CD4-positive, CD25-positive, alpha-beta regulatory T cell (primary cell): ENCODE measurements at places on chromosomes 4 and X. TPM values are rescaled to one million over a fixed set of nuclear protein-coding genes. Genes with fewer than 3 reads are reported as not detected.

- no peak overlapping the region for H3K4me3 ChIP-seq
- no peak for DNase-seq
- no peaks in the 10 kb centered on the region for H3K27me3 ChIP-seq
- H3K27ac ChIP-seq: no peak overlapping the region
Observed at GRCh38 chr4:116099596-116099995, 985.8 kb downstream of the TRAM1L1 start.

GRCh38 chrX:108020631-108021030 lies 24.2 kb upstream of the VSIG1 start:
- peaks cover 61% of the 10 kb centered on the region for H3K4me1 ChIP-seq
- no peaks in the 10 kb centered on the region for H3K36me3 ChIP-seq
- H3K4me3 ChIP-seq: peak overlapping the region; percentile 81
- peak; percentile 54 for DNase-seq

The NXF2B gene
- total RNA-seq: not detected

- H3K27me3 ChIP-seq: no peaks in the 10 kb centered on the region
- no peaks in the 10 kb centered on the region for H3K4me1 ChIP-seq
- H3K27ac ChIP-seq: no peak overlapping the region
- H3K36me3 ChIP-seq: no peaks in the 10 kb centered on the region
- DNase-seq: no peak
- H3K4me3 ChIP-seq: no peak overlapping the region
Observed at GRCh38 chr4:16707874-16708273, 190.6 kb downstream of the LDB2 start.

DNA sequence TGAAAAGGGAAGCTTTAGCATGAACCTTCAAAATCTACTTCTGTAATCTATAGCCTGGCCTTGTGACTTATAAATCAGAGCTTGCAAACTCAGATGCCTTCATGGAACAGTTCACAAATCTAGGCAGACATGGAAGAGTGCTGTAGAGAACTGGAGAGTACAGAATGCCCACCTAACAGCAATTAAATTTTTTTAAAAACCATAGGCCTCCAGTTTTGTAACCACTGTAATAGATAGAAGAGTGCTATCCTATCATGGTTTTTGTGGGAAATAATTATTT lies 10.4 kb downstream of the MTMR1 start:
- peaks cover 41% of the 10 kb centered on the region for H3K36me3 ChIP-seq
- H3K27me3 ChIP-seq: no peaks in the 10 kb centered on the region
- H3K4me3 ChIP-seq: no peak overlapping the region
- no peak for DNase-seq

The DCLK2 gene
- 0.12 TPM for total RNA-seq

GRCh38 chrX:94057385-94057784 lies 383.4 kb downstream of the FAM133A start:
- H3K27ac ChIP-seq: no peak overlapping the region
- DNase-seq: no peak
- H3K4me3 ChIP-seq: no peak overlapping the region
- no peaks in the 10 kb centered on the region for H3K36me3 ChIP-seq
- no peaks in the 10 kb centered on the region for H3K27me3 ChIP-seq

DNA sequence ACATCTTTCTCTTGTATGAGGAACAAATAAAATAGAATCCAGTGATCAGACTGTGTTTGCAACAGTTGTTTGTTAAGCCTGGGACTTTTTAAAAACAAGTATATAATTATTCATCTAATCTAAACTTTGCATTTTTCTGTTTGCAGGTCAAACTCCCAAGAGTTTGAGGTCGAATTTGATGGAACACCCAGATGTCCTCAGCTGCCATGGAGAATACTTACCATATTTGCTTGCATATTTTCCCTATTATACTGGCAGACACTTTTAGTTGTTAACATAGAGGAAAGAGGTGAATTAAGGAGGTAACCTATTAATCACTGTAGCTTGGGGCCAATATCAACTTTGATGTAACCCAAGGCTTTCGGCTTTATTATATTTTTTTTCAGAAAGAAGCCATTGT lies 401.5 kb upstream of the DIPK2B start:
- no peaks in the 10 kb centered on the region for H3K27me3 ChIP-seq
- no peak for DNase-seq
- no peaks in the 10 kb centered on the region for H3K36me3 ChIP-seq
- no peaks in the 10 kb centered on the region for H3K4me1 ChIP-seq
- H3K4me3 ChIP-seq: no peak overlapping the region

- peaks cover 2% of the 10 kb centered on the region for H3K27me3 ChIP-seq
- H3K4me3 ChIP-seq: no peak overlapping the region
- H3K27ac ChIP-seq: no peak overlapping the region
- DNase-seq: no peak
- no peaks in the 10 kb centered on the region for H3K4me1 ChIP-seq
- H3K36me3 ChIP-seq: no peaks in the 10 kb centered on the region
Observed at GRCh38 chr4:40881851-40882250, 132.1 kb downstream of the NSUN7 start.

The VCX3A gene
- not detected for total RNA-seq

GRCh38 chr4:48963042-48963679 lies 22.9 kb upstream of the CWH43 start:
- peaks cover 5% of the 10 kb centered on the region for H3K27me3 ChIP-seq
- H3K27ac ChIP-seq: no peak overlapping the region
- peak; percentile 62 for DNase-seq
- no peaks in the 10 kb centered on the region for H3K36me3 ChIP-seq
- no peaks in the 10 kb centered on the region for H3K4me1 ChIP-seq

- peaks cover 3% of the 10 kb centered on the region for H3K27me3 ChIP-seq
- no peak for DNase-seq
- no peaks in the 10 kb centered on the region for H3K36me3 ChIP-seq
- H3K4me1 ChIP-seq: no peaks in the 10 kb centered on the region
- no peak overlapping the region for H3K4me3 ChIP-seq
Observed at GRCh38 chr4:186030399-186030775, 38.6 kb upstream of the TLR3 start.

The RASSF6 gene
- not detected for total RNA-seq

GRCh38 chr4:47855350-47855749 lies 17.5 kb upstream of the CORIN start:
- no peaks in the 10 kb centered on the region for H3K4me1 ChIP-seq
- peaks cover 17% of the 10 kb centered on the region for H3K36me3 ChIP-seq
- no peak overlapping the region for H3K4me3 ChIP-seq
- H3K27ac ChIP-seq: no peak overlapping the region
- no peak for DNase-seq
- no peaks in the 10 kb centered on the region for H3K27me3 ChIP-seq

DNA sequence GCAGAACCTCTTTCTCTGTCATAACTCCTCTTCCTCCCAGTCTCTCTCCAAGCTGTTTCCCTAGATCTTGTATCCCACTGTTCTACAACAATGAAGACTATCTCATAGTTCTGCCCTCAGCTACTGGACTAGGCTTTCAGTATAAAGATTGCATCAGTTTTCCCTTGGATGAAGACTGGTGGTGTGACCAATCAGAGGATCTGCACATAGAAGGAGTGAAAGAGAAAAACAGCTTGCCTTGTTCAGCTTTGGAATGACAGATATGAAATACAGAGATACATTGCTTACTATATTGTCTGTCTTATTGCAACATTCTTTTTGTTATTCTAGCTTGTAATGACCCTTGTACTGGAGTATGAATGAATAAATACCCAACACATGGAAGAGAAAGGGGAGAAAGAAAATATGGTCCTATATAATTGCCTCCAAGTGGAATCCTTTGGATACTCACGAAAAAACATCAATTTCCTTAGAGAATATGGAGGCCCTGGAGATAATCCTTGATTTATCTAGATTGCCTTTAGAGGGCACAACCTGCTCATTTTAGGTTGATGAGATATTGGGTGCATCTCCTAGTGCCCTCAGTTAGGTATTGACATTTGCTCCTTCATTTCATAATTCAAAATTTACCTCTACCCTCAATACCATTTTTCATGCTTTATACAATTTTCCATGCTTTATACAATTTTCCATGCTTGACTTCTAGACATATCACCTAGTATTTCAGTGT lies 395.8 kb downstream of the NAF1 start:
- no peak overlapping the region for H3K4me3 ChIP-seq
- no peaks in the 10 kb centered on the region for H3K4me1 ChIP-seq
- H3K27me3 ChIP-seq: no peaks in the 10 kb centered on the region
- no peaks in the 10 kb centered on the region for H3K36me3 ChIP-seq
- DNase-seq: no peak
- no peak overlapping the region for H3K27ac ChIP-seq

- H3K27me3 ChIP-seq: no peaks in the 10 kb centered on the region
- no peak overlapping the region for H3K4me3 ChIP-seq
- H3K36me3 ChIP-seq: no peaks in the 10 kb centered on the region
- DNase-seq: no peak
- H3K4me1 ChIP-seq: no peaks in the 10 kb centered on the region
Observed at GRCh38 chrX:104696667-104697066, 130.7 kb downstream of the IL1RAPL2 start.

- H3K27me3 ChIP-seq: peaks cover 2% of the 10 kb centered on the region
- H3K36me3 ChIP-seq: no peaks in the 10 kb centered on the region
- no peak overlapping the region for H3K4me3 ChIP-seq
- no peak overlapping the region for H3K27ac ChIP-seq
- no peaks in the 10 kb centered on the region for H3K4me1 ChIP-seq
Observed at GRCh38 chr4:183552274-183553146, 47.7 kb downstream of the ING2 start.

DNA sequence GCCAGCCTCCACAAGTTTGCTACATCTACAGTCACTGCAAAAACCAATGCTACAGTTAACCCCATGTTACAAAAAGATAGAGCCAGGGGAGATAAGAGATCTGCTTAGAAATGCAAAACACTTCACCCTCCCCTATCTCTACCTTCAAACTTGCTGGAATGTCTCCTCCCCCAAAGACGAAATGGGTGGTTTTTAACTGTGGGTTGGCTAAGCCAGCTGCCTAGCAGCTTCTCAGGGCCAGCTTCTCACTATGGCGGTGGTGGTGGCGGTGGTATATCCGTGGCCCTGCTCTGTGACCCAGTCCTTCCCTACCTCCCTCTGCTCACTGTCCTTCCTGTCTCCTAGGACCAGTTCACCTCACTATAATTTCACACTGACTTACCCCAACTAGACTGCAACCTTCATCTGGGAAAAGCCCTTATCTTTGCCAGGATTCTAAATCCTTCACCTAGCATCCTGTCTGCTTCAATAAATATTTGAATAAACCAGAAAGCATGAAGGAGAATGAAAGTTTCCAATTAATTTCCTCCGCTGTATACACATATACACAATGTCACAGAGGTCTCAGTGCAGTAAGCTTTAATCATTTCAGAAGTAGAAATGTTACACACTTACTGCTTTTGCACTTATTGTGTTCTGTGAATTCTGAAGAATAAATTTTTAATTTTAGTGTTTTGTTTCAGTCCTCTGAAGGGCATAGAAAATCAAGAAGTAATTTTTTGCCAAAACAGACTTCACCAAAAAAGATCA lies 46.3 kb downstream of the SH3KBP1 start:
- peak overlapping the region; percentile 51 for H3K27ac ChIP-seq
- peaks cover 27% of the 10 kb centered on the region for H3K4me1 ChIP-seq
- DNase-seq: peak; percentile 36
- H3K27me3 ChIP-seq: no peaks in the 10 kb centered on the region

The TBX22 gene
- total RNA-seq: not detected

DNA sequence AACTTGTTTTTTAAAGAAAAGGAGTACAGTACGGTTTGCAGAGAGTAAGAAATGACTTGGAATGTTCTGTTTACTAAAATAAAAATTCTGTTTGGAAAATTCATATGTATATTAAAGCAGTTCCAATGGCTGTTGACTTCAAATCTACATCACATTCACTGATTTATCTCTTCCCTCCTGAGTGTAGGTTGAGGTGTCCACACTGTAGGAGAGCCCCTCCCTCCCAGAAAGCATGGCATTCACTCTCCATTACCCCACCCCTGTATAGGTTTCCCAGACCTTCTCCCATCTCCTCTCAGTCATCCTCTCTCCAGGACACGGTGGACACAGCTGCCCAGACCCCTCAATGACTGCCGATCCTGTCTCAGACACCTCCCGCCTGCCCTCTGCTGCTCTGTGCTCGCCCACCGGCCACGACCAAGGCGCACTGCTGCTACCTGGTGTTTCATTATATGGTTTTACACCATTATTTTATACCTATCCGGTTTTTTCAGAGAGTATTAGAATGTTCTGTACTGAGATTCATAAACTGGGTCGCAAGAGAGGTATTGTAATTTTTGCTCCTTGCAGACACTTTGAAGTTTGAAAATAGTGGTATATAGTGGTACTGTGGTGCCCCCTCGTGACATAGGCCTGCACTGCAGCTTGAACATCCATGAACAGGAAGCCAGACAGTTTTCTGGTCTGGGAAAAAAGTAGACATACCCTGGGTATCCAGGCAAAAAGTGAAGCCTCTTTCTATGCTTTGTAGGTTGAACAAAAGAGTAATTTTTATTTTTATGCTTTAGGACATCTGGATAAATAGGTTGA lies 38.8 kb upstream of the BEX4 start:
- no peaks in the 10 kb centered on the region for H3K4me1 ChIP-seq
- H3K27ac ChIP-seq: no peak overlapping the region
- peak; percentile 24 for DNase-seq
- no peak overlapping the region for H3K4me3 ChIP-seq

The CCNG2 gene
- total RNA-seq: 80.6 TPM

- H3K27ac ChIP-seq: no peak overlapping the region
- H3K4me3 ChIP-seq: no peak overlapping the region
- H3K4me1 ChIP-seq: no peaks in the 10 kb centered on the region
- DNase-seq: no peak
Observed at GRCh38 chr4:176898791-176899190, 106.1 kb upstream of the VEGFC start.

GRCh38 chr4:18321956-18322530 lies 300.5 kb upstream of the LCORL start:
- H3K27ac ChIP-seq: no peak overlapping the region
- no peaks in the 10 kb centered on the region for H3K4me1 ChIP-seq
- H3K36me3 ChIP-seq: no peaks in the 10 kb centered on the region

DNA sequence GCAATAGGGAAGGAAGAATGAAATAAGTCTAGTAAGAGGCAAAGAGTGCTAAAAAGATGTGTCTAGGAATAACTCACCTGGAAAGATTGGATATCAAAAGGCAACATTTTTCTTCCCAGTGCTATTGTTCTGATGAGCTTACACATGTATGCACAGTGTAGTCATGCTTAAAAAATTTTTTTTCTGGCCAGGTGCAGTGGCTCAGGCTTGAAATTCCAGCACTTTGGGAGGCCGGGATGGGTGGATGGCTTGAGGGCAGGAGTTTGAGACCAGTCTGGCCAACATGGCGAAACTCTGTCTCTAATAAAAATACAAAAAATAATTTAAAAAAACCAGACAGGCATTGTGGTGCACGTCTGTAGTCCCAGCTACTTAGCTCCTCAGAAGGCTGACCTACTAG lies 795.8 kb upstream of the IGFBP7 start:
- no peaks in the 10 kb centered on the region for H3K4me1 ChIP-seq
- no peaks in the 10 kb centered on the region for H3K27me3 ChIP-seq
- H3K27ac ChIP-seq: no peak overlapping the region
- DNase-seq: no peak
